Tracheal epithelial cell (primary cell): ENCODE measurements at places on chromosomes 2 and 18. TPM values are rescaled to one million over a fixed set of nuclear protein-coding genes. Genes with fewer than 3 reads are reported as not detected.

Gene MBOAT2
- total RNA-seq, result 69.6 and 139 TPM in 2 replicates

Gene GREB1
- 0.21 and 0.24 TPM in 2 replicates for total RNA-seq

Gene ASB18
- total RNA-seq, result not detected in 2 replicates

Gene RELCH
- 19.3 and 32.8 TPM in 2 replicates for total RNA-seq

Gene UGT1A8
- under 0.01 and 0.43 TPM in 2 replicates for total RNA-seq

Gene AQP12A
- total RNA-seq, result not detected in 2 replicates

Gene MAP3K19
- total RNA-seq, result under 0.01 TPM in 1 of 2 replicates, not detected in the other

Gene TMEM247
- total RNA-seq, result not detected in 2 replicates

Gene REG1B
- total RNA-seq, result not detected in 2 replicates

Gene HOXD12
- total RNA-seq, result not detected in 2 replicates

Gene CPS1
- total RNA-seq, result 19.8 and 21.4 TPM in 2 replicates

Gene CPO
- total RNA-seq, result not detected in 2 replicates

Gene OR6B3
- not detected in 2 replicates for total RNA-seq

Gene REG3A
- total RNA-seq, result not detected in 2 replicates

Gene DARS1
- 119 and 135 TPM in 2 replicates for total RNA-seq

Gene IL36G
- 0.43 and 41.4 TPM in 2 replicates for total RNA-seq

Gene CTLA4
- not detected in 2 replicates for total RNA-seq

Gene PMAIP1
- 23.9 and 45.5 TPM in 2 replicates for total RNA-seq

Gene HES6
- total RNA-seq, result 8.9 and 26.6 TPM in 2 replicates
